ENCODE measurements at places on chromosomes 4 and X. TPM values are rescaled to one million over a fixed set of nuclear protein-coding genes. Genes with fewer than 3 reads are reported as not detected.

MAGED4B gene
- total RNA-seq, result 4.0 TPM

VSIG1 gene
- 1.4 TPM for total RNA-seq

ITIH6 gene
- not detected for total RNA-seq

GRCh38 chrX:110992611-110993010, 103.4 kb upstream of the PAK3 start:
- no peak for ATAC-seq
- H3K4me3 ChIP-seq, result no peak overlapping the region
- no peaks in the 10 kb centered on the region for H3K4me1 ChIP-seq

- H3K27ac ChIP-seq, result no peak overlapping the region
- H3K27me3 ChIP-seq, result no peaks in the 10 kb centered on the region
- H3K36me3 ChIP-seq, result no peaks in the 10 kb centered on the region
- no peaks in the 10 kb centered on the region for H3K4me1 ChIP-seq
- H3K4me3 ChIP-seq, result no peak overlapping the region
- no peak for ATAC-seq
These were observed 195.0 kb upstream of the S100G start for GRCh38 chrX:16454926-16455325.

DNA sequence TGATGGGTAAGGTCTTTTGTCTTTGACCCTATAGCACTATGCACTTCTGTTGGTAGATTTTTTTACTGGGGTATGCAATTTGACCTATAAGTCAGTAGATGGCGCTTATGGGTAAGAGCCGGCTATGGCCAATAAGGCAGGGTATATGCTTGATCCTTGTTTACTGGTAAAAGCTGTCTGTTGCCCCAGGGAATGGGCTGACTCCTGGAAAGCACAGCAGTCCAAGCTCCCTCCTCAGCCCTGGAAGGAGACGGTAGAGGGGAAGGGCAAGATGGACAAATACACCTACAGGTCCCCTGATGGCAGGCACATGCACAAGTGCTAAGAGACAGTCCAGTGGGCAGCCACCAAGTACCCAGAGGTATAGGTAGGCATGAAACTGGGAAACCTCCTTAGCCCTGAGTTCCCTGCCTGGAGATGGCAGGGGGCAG, 63.7 kb downstream of the ADAMTS3 start:
- no peak overlapping the region for H3K27ac ChIP-seq
- H3K36me3 ChIP-seq, result no peaks in the 10 kb centered on the region
- H3K4me1 ChIP-seq, result no peaks in the 10 kb centered on the region
- no peak overlapping the region for H3K4me3 ChIP-seq
- no peak for ATAC-seq

GRCh38 chr4:48110452-48110978, 23.5 kb downstream of the TXK start:
- no peaks in the 10 kb centered on the region for H3K27me3 ChIP-seq
- H3K4me1 ChIP-seq, result peaks cover 39% of the 10 kb centered on the region
- H3K27ac ChIP-seq, result no peak overlapping the region
- no peak for ATAC-seq
- H3K36me3 ChIP-seq, result peaks cover 77% of the 10 kb centered on the region
- no peak overlapping the region for H3K4me3 ChIP-seq

DNA sequence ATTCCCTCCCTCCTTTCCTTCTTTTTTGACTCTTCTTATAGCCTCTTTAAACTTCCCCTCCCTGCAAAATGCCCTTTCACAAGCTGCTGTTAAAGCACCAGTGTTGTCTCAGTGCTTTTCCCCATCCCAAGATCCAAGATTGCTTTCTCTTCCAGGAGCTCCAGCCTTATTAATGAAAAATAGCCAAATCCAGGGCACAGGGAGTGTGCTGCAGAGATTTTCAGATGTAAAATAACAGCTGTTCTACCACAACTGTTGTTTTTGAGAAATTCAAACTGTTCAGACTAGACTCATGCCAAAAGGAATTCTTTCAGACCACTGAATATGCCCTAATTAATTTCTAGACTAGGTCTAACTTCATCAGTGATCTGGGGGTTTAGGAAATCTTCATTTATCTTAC, 47.0 kb upstream of the GPC3 start:
- H3K4me1 ChIP-seq, result no peaks in the 10 kb centered on the region
- H3K4me3 ChIP-seq, result no peak overlapping the region
- ATAC-seq, result no peak
- H3K36me3 ChIP-seq, result no peaks in the 10 kb centered on the region
- no peaks in the 10 kb centered on the region for H3K27me3 ChIP-seq

DNA sequence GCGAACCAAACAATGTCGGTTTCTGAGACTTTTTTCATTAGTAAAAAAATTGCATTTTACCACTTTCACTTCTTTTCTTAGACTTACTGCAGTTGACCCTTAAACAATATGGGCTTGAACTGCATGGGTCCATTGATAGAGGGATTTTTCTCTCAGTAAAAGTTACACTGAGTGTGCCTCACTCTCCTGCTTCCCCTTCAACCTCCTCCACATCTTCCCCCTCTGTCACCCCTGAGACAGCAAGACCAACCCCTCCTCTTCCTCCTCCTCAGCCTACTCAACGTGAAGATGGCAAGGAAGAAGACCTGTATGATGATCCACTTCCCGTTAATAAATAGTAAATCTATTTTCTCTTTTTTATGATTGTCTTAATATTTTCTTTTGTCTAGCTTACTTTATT, 43.4 kb downstream of the TEC start:
- H3K27ac ChIP-seq, result no peak overlapping the region
- H3K4me3 ChIP-seq, result no peak overlapping the region
- ATAC-seq, result no peak
- H3K4me1 ChIP-seq, result peaks cover 4% of the 10 kb centered on the region

GRCh38 chr4:146643812-146644401, 5.2 kb downstream of the POU4F2 start:
- no peak for ATAC-seq
- H3K4me1 ChIP-seq, result no peaks in the 10 kb centered on the region
- peaks cover 65% of the 10 kb centered on the region for H3K27me3 ChIP-seq
- H3K36me3 ChIP-seq, result peaks cover 4% of the 10 kb centered on the region
- H3K27ac ChIP-seq, result no peak overlapping the region

DNA sequence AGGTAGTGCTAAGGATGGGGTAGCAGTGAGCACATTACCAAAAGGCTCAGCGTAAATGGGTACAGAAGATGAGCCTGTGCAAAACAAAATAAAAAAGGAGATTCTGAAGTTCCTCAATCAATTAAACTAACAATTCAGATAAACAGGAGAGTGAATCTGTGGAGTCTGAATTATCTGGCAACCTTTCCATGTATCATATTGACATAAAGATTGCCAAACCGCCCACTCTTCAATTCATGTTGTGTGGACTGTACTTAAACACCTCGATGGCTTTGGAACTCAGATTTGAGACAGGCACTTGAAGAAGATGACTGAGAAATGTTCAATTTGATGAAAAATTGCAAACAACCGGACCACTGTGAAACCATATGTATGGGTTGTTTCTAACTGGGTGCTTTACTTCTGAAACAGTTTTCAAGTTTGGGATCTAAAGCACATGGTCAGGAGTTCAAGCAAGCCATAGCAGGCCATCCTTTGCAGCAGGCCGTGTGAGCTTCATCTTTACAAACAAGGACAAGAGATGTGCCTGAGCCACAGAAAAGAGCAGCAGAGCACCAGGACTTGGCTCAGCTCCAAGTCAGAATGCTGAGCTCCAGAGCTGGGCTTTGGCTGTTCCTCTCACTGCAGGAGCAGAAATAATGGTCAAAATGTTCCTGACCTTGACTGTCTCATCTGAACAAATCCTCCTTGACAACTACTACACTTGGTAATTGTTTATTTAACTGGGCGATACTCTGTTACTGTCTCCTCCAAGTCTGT, 108.1 kb downstream of the MGST2 start:
- no peak overlapping the region for H3K27ac ChIP-seq
- H3K4me3 ChIP-seq, result no peak overlapping the region
- peaks cover 3% of the 10 kb centered on the region for H3K27me3 ChIP-seq
- H3K36me3 ChIP-seq, result no peaks in the 10 kb centered on the region

- no peak overlapping the region for H3K4me3 ChIP-seq
- no peak for ATAC-seq
- H3K4me1 ChIP-seq, result no peaks in the 10 kb centered on the region
- H3K27ac ChIP-seq, result no peak overlapping the region
- no peaks in the 10 kb centered on the region for H3K36me3 ChIP-seq
- H3K27me3 ChIP-seq, result no peaks in the 10 kb centered on the region
These were observed 686.0 kb downstream of the ADGRL3 start for GRCh38 chr4:61886131-61886530.

Measured in activated T-helper 17 cell treated with anti-CD3 and anti-CD28 coated beads, Interleukin-2, amount 50 U/mL, for 72 hours (primary cell).